ENCODE measurements at places on chromosomes 13 and 19.

GRCh38 chr13:91144054-91144453, 203.4 kb upstream of the MIR17HG start:
- DNase-seq = no peak

DNA sequence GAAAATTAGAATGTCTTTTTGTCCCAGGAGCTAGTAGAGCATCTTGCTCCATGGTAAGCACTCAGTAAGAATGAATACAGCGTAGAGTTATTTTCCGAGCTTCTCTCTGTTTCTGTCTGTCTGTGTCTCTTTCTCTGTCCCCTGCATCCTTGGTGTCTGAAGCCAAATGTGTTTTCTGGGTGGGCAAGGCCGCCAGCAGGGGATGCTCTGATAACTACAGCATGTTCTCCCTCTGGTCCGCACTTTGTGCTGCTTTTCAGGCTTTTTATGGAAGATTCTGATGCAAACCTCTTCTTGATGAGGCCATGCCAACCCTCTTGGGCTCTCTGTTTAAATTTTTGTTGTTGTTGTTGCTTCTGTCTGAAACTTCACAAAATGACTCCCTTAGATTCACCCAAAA, 142.8 kb upstream of the UBL3 start:
- no peak for DNase-seq

DNA sequence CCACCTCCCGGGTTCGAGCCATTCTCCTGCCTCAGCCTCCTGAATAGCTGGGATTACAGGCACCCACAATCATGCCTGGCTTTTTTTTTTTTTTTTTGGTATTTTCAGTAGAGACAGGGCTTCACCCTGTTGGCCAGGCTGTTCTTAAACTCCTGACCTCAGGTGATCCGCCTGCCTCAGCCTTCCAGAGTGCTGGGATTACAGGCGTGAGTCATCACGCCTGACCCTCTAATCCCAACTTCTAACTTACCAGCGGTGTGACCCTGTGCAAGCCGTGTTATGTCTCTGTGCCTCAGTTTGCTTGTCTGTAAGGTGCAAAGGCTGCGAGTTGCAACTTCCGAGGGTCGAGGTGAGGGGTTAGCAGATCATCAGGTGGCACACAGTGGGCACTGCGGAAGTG, 17.3 kb downstream of the ZSWIM4 start:
- DNase-seq = no peak

DNA sequence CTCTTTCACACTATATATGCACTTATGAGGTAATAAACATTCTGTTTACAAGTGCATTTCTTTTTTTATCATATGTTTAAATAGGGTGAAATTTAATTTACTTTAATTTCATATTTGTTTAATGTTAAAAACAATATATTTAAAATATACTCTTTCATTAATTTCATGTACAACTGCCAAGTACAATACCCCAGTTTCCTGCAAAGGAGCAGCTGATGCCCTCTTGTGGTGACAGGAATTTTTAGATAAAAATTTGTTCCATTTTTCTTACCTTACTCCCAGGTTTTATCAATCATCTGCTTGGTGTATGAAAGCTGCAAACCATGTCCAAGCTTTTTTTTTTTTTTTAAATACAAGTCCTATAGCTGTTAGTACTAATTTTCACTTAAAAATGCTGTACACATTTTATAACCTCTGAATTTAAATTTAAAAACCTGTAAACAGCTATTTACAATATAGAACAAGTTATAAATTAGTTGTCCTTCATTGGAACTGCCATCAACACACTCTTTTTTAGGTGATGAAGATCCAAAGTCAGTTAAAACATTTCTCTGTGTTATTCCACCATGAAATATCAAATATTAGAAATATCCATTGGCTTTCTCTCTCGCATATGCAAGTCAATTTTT, 4.9 kb downstream of the PCDH20 start:
- no peak for DNase-seq

DNA sequence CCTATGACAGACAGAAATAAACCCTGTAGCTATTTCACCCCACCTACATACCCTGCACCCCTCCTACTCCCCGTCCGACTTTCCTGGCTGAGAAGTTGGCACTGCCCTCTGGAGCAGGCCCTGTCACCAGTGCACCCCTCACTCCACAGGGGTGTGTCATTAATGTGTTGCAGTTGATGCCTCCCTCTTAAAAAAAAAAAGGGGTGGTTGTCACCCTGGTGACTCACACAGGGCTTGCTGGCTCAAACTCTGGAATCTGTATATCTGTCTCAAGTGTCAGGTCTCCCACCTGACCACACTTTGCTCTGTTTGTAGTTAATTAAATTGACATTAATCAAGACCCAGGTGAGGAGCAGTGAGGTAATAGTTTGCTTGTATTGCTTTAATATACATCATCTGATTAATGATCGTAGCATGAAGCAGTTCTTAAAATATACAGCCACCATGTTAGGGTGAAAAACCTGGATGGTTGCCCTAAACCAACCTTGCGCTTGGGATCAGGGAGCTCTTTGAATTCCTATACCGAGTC, 2.0 kb upstream of the GATAD2A start:
- no peak for DNase-seq

DNA sequence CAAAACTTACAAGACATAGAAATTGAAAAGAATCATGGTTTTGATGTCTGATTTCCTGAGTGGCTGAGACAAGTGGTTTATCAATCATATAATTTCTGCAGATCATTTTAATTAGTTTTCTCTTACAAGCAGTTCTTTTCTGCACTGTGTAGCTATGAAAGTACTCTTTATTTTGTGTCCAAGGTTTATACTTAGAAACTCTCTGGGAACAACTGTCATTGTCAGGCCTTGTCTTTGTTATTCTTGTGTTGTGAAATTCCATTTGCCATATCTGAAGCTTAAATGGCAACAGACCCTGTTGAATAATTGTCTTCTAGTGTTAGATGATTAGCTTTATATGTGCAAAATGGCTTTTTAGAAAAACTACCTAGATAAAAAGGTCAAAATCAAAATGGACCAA, 312.1 kb downstream of the FGF14 start:
- no peak for DNase-seq

DNA sequence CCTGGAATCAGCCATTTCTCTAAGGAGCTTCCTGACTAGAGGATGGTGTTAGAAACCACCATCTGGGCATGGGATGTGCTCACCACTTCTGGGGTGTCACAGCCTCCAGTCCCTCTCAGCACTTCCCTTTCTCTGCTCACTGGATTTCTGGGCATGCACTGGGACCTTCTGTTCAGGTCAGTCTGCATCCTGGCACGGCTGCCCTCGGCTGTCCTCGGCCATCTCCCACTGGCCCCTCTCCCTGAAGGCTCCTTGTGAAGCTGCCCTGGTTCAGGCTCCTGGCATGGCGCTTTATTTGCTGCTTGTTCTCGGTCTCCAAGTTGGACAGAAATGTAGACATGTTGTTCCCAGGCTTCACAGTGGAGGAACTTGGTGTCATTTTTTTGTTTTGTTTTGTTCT, 60.0 kb downstream of the TEX29 start:
- no peak for DNase-seq

DNA sequence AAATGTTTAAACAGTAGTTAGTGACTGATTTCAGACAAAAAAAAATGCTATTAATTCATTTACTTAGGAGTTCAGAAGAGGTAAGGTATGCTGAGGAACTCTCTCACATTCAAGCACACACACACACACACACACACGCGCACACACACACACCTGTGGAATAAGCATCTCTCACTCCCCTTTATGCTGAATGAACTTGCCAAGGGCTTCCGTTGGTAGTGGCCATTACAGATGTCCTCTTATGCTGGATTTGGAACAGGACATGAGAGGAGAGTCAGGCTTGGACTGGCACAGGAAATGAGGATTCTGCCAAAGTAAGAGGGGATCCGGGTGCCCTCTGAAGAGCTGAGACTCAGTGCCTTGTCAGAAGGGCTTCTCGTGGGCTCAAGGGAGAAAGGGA, 463.4 kb upstream of the MIR17HG start:
- DNase-seq = no peak

DNA sequence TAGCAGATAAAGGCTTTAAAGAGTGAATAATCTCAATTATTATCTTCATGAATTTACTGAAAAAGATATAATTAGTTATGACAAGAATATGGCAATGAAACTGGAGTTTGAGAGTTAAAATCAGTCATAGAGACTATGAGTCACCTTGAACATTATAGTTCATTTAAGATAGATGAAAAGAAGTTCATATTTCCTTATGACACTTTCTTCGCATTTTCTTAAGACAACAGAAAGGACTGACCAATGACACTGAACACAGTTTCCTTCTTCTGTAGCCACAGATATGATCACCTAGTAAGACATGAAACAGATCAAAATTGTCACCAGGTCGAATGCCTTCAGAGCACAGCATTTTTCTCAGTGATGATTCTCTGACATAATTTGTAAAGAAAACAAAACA, 202.1 kb downstream of the KLF12 start:
- no peak for DNase-seq

GRCh38 chr19:55674459-55674840, 576 bp upstream of the EPN1 start:
- DNase-seq = no peak

- DNase-seq = no peak
These were observed 6.6 kb downstream of the EML2 start for GRCh38 chr19:45632468-45633196.

DNA sequence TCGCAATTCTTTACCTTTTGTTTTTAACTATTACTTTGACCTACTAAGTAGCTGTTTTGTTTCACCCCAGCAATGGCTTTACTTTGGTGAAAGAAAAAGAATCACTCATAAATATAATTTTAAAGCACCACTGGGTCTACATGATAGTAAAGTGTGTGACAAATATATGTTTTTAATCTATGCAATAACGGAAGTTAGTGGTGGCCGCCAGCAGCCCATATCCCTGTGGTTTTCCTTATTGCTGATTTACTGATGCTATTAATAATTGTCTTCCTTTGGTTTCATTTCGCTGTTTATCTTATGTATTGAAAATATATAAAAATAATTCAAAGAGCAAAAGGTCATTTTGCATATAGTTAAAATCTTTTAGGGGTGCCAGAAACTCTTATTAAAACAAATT, 491.3 kb downstream of the DIAPH3 start:
- no peak for DNase-seq

- no peak for DNase-seq
These were observed 16.9 kb downstream of the KCTD15 start for GRCh38 chr19:33813391-33814101.

DNA sequence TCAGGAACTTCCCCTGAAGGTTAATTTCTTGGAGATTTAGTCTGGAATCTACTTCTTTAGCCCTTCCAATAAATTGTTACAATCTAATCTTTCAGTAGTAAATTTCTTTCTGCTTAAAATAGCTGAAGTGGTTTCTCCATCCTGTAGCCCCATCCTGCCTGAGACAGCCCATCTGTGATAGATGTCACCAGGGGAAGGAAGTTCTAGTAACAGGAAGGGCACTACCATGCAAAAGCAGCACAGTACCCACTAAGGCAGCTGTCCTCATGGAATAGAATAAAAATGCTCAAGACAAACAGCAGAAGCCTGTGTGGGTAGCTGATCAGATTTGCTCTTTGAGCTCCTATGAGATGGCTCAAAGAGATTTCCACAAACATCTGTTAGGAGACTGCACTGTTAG, 1036.5 kb downstream of the SLITRK5 start:
- no peak for DNase-seq

DNA sequence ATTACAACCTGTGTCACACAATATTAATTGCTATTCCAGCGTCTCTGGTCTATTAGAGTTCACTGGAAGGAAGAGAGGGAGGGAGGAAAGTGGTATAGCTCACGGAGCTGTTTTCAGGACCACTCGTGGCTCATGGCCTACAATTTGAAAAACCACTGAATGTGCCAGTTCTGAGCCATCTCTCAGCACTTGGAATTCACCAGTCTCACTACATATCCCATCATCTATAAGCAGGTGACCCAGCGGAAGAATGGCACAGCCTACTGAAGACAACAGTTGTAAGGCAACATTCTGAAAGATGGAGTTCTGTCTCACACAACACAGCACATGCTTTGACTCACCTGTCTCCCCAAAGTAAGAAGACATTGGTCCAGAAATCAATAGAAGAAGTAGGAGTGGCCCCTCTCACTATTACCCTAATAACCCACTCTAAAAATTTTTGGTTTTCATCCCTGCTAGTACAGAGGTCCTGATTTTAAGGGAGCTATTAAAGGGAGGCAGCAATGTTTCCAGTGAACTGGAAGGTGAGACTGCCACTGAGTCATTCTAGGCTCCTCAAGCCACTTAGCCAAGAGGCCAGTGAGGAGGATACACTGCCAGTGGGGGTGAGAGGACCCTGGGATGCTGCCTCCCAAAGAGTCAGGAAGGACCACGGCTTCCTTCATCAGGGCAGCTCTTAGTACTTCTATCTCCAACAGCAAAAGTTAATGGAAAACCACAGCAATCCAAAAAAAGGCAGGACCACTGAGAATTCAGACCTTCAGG, 50.0 kb upstream of the DOCK9 start:
- no peak for DNase-seq

DNA sequence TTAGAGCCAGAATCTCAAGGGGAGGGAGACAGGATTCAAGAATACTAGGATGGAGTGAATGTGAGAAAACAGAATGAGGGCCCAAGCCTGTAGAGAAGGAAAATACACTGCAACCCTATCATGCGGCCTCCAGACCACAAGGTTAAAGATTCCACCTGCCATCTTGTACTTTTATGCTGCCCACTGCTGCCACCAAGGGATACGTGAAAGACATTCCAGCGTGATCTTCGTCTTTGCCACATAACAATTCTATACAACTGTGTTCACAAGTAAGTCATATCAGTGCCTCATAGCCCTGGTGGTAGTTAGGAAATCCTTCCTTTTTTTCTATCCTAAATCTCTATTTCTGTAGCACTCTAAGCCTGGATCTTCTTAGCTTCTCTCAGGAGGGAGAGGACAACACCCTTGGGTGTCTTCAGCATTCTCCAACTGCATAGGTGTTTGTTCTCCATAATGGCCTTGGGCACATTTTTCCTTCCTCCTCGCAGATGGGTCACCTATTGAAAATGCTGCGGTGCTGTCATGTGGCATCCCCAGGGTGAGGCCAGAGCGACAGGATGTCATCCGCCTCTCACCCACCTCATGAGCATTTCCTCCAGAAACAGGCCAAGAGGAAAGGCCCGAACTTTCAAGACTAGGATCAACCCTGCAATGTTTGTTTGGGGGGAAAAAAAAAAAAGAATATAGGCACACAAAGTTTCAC, 13.6 kb downstream of the TPT1 start:
- no peak for DNase-seq

DNA sequence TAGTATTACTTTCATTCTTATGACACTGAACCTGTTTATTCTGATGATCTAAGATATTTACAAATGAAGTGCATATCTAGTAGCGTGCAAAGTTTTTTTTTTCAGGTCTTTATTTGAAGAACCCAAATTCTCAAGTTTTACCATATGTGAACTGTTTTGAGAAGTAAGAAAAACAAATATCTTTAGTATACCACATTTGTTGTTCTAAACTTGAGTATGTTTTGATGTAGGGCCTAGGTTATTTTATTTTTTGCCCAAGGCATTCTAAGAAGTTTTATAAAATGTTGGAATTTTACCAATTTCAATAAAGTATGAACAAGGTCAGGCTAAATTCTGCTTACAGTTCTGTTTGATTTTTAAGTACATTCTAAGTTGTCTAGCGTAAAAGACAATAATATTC, 213.5 kb downstream of the PCCA start:
- DNase-seq = no peak

- no peak for DNase-seq
These were observed 113.2 kb downstream of the ESD start for GRCh38 chr13:46683676-46684260.

- no peak for DNase-seq
These were observed 33.4 kb downstream of the COG6 start for GRCh38 chr13:39688699-39689405.

- DNase-seq = no peak
These were observed 322.9 kb downstream of the GPC6 start for GRCh38 chr13:93549326-93550005.

Measured in stimulated activated CD8-positive, alpha-beta memory T cell treated with anti-CD3 and anti-CD28 coated beads, Interleukin-4, amount 100 ng/mL, for 1 hour (primary cell).